ENCODE measurements at places on chromosomes 12 and 14.

DNA sequence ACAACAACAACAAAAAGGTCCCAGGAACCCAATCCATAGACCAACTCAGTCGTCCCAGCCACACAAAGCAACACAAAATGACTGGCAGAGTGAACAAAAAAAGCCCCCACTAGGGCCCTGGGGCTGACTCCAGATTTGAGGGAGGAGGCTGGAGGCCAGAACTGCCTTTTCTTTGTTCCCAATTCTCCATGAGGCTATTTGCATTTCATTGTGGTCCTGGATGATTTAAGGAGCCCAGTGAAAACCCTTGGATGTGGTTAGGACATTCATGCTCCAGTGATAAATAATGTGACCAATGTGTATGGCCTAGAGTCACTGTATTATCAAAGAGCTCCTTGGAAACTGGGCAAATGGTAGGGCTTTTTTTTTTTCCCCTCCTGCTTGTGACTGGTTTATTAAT, 192.9 kb downstream of the NUAK1 start:
- DNase-seq, result no peak

GRCh38 chr12:69720750-69721149, 17.9 kb upstream of the RAB3IP start:
- no peak for DNase-seq

- DNase-seq, result no peak
These were observed at the start of gene TAS2R30 for GRCh38 chr12:11134305-11134704. Gene TAS2R30, minus strand, starts transcription at chr12:11134644. Its CDS starts 400 bp downstream, at chr12:11134244.

- DNase-seq, result no peak
These were observed 395.2 kb upstream of the TMTC1 start for GRCh38 chr12:30178916-30179315.

GRCh38 chr12:131457331-131458047, 253.4 kb upstream of the SFSWAP start:
- DNase-seq, result no peak
